Cerebellar nuclear complex (tissue), 1 donor: ENCODE measurements at places on chromosomes 6 and 20.

GRCh38 chr6:89308525-89309395 is 6.3 kb downstream of the GABRR2 start:
- DNase-seq = no peak

- no peak for DNase-seq
These were observed 1643.3 kb downstream of the GRIK2 start for GRCh38 chr6:103036846-103037245.

GRCh38 chr6:169648092-169648491 is 53.7 kb downstream of the WDR27 start:
- DNase-seq = no peak

- DNase-seq = no peak
These were observed 39.4 kb upstream of the RFPL4B start for GRCh38 chr6:112307707-112308106.

DNA sequence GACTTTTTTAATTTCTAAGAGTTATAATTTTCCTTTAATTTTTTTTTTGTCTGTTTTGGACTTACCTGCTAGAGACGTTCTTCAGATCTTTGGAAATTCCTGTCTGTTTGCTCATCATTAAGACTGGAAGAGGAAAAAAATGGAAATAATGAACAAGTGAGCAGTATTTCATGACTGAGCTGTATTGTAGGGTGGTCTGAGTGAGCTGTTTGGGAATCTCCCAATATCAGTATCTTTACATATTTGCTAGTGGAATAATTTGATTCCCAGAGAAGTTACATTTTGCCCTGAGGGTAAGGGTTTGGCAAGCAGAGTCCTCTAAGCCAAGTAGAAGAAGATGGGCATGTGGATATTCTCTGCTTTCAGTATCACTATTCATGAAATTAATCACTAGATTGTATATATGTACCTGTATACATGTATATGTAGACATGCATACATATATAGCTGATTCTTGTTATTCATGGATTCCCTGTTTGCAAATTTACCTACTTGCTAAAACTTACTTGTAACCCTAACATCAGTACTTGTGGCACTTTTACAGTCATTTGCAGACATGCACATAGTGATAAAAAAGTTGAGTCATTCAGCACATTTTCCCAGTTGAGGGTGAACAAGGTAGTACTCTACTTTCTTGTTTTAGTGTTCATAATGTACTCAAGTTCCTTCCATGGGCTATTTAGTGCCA is 13.5 kb downstream of the ZC2HC1B start:
- no peak for DNase-seq

DNA sequence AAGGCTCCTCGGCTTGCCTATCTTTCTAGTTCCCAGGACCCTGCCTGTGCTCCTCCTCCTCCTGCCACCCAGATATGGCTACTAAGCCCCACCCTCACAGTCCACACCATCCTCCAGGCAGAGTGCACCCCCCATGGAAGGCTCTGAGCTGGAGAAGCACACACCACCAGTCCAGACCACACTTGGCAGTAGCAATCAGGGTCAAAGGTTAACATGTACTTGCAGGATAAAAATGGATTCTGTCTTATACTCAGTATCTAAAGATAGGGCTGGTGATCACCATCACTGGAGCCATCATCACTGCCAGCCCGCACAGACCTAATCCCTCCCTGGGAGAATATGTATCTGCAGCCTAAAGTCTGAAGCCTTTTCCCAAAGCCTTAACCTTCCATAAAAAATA is 83.4 kb downstream of the PRKN start:
- no peak for DNase-seq
